ENCODE measurements at places on chromosomes 1 and 21. TPM values are rescaled to one million over a fixed set of nuclear protein-coding genes. Genes with fewer than 3 reads are reported as not detected.

The NTMT2 gene
- polyA plus RNA-seq: not detected

The SYT14 gene
- polyA plus RNA-seq: 0.38 TPM

- DNase-seq: no peak
Measured at GRCh38 chr1:156615946-156616345, 3.3 kb upstream of the HAPLN2 start.

GRCh38 chr1:88753506-88753905 lies 69.4 kb downstream of the PKN2 start:
- no peak for DNase-seq

- DNase-seq: no peak
Measured at GRCh38 chr1:43828574-43828973, 105.0 kb upstream of the ARTN start.

DNA sequence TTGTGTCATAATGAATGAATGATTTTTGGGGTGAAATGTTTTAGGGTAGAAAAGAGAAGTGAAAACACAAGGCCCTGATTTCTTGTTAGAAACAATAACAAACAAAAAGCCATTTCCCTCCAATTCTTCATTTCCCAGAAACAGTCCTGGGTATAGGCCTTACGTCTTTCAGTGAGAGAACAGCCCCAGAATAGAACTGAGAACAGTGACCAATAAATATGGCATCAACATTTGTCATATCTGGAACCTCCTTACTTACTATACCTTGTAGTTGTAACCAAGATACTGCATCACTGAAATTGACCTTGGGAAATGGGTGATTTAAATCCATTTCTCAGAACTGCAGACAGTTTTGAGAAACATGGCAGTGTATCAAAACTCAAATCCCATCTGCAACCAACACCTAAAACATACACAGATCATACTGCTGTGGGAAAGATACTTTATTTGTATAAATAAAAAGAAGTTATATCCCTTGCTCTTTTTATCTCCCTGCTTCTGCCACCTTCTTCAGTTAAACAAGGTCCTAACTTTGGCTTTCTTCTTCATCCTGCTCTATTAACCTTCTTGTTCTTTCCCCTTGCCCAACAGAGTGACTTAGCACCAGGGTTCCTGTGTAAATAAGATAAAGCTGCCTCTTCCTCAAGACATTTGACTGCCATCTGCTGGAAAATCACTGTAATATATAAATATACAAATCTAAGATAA lies 19.5 kb downstream of the XKR8 start:
- DNase-seq: no peak

DNA sequence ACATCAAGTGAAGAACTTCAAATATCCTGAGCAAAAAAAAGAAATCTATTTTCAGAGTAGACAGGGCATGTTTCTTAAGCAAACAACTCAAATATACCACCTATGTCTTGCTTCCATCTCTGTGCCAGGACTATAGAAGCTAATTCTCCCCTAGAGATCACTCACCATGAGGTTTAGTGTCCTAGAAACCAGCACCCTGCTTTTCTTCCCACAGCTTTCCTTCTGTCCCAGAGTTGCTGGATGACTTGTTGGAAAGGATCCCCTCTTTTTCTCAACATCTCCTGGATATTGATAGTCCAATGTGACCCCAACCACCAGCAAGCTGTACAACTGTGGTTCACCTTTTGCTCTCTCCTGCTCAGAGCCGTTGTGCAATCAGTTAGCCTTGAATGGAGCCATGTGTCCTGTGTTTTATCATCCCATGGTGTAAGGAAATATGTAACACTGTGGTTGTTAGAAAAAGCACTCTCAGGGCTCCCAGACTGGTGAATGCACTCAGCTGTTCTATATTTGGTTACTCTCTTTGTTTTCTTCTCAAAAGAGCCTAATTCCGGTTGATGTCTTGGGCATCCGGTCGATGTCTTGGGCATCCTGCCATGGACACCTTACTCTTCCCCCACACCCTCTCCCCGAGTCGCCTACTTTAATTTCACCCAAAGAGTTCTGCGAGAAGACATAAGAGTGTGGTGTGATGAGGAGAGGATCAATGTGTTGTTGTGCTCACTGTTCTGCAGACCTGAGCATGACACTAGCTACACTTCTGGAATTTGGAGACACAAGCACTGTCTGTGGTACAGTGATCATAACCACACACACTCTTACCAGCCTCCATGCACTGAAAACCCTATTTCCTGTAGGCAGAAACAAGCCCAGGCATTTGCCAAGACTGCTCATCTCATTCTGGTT lies 1.7 kb downstream of the TNFSF4 start:
- DNase-seq: no peak

DNA sequence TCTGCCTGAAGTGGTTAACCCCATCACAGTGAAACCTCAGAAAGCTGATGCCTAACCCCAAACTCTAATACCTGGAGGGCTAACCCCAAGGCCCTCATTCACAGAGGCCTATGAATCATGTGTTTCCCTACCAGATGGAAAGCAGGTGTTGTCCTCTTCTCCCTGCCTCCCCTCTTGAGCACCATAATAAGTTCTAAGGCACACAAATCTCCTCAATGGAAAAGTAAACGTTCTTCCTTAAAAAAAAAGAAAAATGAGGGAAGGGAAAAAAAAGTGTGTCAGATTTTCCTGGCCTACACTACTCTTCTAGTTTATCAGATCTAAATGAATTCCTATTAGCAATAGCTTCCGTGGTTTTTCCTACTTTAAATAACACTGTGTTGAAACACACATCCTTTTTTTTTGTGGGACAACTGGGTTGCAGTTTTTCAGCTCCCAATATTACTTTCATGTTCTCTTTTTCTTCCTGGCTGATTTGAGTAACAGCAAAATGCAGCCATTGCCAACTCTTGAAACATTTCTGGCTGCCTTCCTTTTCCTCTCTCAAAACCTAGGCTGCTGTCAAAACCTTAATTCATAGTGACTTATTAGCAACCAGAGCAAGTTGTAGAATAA lies 43.2 kb downstream of the SLC44A3 start:
- no peak for DNase-seq

DNA sequence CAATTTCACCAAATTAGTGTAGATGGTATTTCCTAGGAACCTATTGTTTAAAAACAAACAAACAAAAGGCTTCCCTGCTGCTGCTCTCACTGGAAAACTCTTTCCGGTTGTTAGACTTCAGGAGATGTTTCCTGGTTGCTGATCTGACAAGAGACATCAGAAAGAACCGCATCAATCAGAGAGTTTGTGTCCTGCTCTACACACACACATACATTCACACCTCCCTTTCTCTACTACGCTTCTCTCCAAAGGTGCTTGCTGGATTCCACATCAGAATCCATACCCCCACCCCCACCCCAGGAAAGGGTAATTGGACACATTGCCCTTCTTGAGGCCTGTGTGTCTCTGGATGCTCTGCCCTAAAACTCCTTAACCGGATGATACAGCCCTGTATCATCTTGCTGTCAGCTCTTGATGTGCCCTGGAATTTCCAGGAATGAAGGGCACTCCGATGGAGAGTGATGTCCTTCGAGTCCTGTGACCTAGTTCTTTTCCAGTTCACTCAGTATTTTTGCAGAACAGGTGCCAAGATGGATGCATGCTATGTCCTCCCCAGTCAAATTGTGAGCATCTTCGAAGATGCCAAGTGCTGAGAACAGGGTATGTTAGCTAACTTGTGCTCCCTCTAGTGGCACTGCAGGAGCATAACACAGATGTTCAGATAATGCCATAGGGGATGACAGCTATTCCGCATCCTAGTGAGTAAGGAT lies 113.7 kb upstream of the SLC35F3 start:
- DNase-seq: no peak

- DNase-seq: no peak
Measured at GRCh38 chr21:16969636-16970035, 543.2 kb upstream of the CXADR start.

GRCh38 chr21:45839274-45839673 lies 142.3 kb upstream of the COL6A1 start:
- DNase-seq: no peak

DNA sequence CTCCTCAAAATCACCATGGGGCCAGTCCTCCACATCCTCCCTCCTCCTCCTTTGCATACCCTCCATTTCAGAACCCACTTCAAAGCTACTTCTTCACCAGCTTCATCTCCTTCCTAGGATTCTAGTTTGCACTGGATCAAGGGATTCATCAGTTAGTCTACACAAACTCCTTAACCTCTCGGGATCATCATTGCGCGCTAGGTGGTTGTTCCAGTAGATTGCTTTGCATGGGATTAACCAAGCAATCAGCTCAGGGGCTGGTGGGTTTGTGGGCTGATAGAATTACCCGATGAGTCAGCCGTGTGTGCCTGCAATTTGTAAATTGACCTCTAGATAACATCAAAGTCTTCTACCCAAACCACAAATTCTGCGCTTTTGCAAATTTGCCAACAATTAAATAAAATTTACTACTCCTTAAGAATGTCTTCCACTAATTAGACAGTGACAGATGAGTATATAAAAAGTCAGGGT lies 7.7 kb downstream of the KANK4 start:
- no peak for DNase-seq

DNA sequence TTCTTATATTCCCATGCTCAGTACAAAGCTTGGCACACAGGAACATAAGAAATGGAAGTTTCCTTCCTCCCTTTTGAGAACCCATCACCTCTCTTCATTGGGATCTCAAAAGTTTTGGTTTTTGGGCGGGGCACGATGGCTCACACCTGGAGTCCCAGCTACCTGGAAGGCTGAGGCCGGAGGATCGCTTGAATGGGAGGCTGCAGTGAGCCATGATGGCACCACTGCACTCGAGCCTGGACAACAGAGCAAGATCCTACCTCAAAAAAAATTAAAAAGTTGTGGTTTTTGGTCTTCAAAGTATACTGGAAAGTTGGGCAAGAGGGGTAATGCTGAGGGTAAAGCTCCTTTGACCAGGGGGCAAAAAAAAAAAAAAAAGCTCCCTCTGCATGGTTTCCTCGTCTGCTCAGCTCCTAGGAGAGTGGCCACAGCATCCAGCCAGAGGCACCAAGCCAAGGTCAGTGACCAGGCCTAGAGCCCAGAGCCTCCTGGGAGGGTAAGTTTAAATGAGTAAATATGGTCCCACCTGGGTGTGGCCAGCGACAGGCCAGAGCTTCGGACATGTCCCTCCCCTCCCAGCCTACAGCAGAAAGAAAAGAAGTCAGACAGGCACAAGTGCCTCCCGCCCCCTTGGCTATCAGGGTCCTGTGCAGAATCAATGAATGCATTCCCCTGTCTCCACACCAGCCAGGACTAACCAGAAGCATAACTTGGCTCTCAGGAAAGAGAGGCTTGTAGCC lies 5.0 kb downstream of the MEF2D start:
- DNase-seq: no peak

- DNase-seq: no peak
Measured at GRCh38 chr1:242546849-242547729, 22.6 kb upstream of the PLD5 start.

DNA sequence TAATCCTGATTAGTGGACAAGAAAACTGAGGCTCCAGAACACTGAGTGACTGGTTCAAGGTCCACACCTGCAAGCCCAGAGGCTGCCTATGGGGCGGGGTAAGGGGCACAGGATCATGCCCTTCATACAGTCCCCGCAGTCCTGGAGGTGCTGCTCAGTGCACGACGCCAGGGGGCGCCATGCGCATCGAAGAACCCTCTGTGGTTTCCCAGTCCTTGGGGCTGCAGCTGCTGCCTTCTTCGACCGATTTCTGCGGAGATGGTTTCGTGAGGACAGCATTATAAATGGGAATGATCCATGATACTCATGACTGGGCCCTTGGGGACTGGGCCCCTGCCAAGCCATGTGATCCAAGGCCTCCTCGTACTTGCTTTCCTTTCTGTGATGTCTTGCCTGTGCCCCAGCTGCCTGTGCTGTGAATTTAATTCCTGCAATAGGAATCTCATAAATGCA lies 37.1 kb upstream of the ARHGEF10L start:
- DNase-seq: no peak
